Glomerular endothelial cell (primary cell): ENCODE measurements at places on chromosomes 1 and 21. TPM values are rescaled to one million over a fixed set of nuclear protein-coding genes. Genes with fewer than 3 reads are reported as not detected.

MFAP2 gene
- total RNA-seq = 133 and 188 TPM in 2 replicates

OR6N1 gene
- total RNA-seq = not detected in 2 replicates

F3 gene
- 35.4 and 48.8 TPM in 2 replicates for total RNA-seq

NCAM2 gene
- total RNA-seq = 7.6 and 16.6 TPM in 2 replicates

SUSD4 gene
- total RNA-seq = not detected in 2 replicates

PPIAL4G gene
- not detected in 2 replicates for total RNA-seq

SH3GLB1 gene
- total RNA-seq = 62.7 and 94.6 TPM in 2 replicates

ANGPTL1 gene
- not detected in 2 replicates for total RNA-seq

ARTN gene
- total RNA-seq = 0.88 TPM in 1 of 2 replicates, not detected in the other

BEND5 gene
- total RNA-seq = 0.12 and 0.29 TPM in 2 replicates

GPATCH3 gene
- total RNA-seq = 4.4 and 7.1 TPM in 2 replicates

PAPPA2 gene
- total RNA-seq = 0.05 and 0.18 TPM in 2 replicates

NPL gene
- 1.8 and 2.7 TPM in 2 replicates for total RNA-seq

SOAT1 gene
- 17.1 and 23.6 TPM in 2 replicates for total RNA-seq

CAMK1G gene
- 0.12 and 0.39 TPM in 2 replicates for total RNA-seq

PDC gene
- not detected in 2 replicates for total RNA-seq

GBP6 gene
- total RNA-seq = not detected in 2 replicates

S100A16 gene
- 582 and 906 TPM in 2 replicates for total RNA-seq

KIF17 gene
- total RNA-seq = 9.3 and 16.3 TPM in 2 replicates

STIL gene
- total RNA-seq = 3.8 and 7.8 TPM in 2 replicates

MRPS21 gene
- 42.3 and 48.4 TPM in 2 replicates for total RNA-seq

PLA2G2A gene
- not detected in 2 replicates for total RNA-seq

SPRR5 gene
- total RNA-seq = not detected in 2 replicates

ATG4C gene
- total RNA-seq = 4.2 and 27.1 TPM in 2 replicates

CCDC27 gene
- not detected in 2 replicates for total RNA-seq

TMEM51 gene
- 36.6 and 46.2 TPM in 2 replicates for total RNA-seq

CPLANE2 gene
- 2.7 and 4.1 TPM in 2 replicates for total RNA-seq

FNDC5 gene
- 0.99 TPM in 1 of 2 replicates, not detected in the other for total RNA-seq

LAD1 gene
- total RNA-seq = 1.1 TPM in 2 replicates

FBXO42 gene
- total RNA-seq = 14.3 and 20.9 TPM in 2 replicates

BTBD19 gene
- total RNA-seq = 8.8 and 17.9 TPM in 2 replicates

PRAMEF20 gene
- not detected in 2 replicates for total RNA-seq

LCE1B gene
- not detected in 2 replicates for total RNA-seq

OR10J1 gene
- total RNA-seq = not detected in 2 replicates

THEM5 gene
- not detected in 2 replicates for total RNA-seq

ADGRL4 gene
- 170 and 186 TPM in 2 replicates for total RNA-seq

PCP4L1 gene
- not detected in 2 replicates for total RNA-seq

ANKRD35 gene
- 0.93 and 1.4 TPM in 2 replicates for total RNA-seq

FAM78B gene
- not detected in 2 replicates for total RNA-seq

SEC16B gene
- 1.5 and 1.6 TPM in 2 replicates for total RNA-seq

KRTAP10-5 gene
- total RNA-seq = not detected in 2 replicates

HES2 gene
- total RNA-seq = 16.1 and 41.8 TPM in 2 replicates

LCE3E gene
- not detected in 2 replicates for total RNA-seq

SYT14 gene
- 1.8 and 8.7 TPM in 2 replicates for total RNA-seq

OR10X1 gene
- total RNA-seq = not detected in 2 replicates

TOMM20 gene
- total RNA-seq = 78.8 and 97.5 TPM in 2 replicates

SPRR3 gene
- total RNA-seq = not detected in 2 replicates
